ENCODE measurements at places on chromosomes 5 and 9. TPM values are rescaled to one million over a fixed set of nuclear protein-coding genes. Genes with fewer than 3 reads are reported as not detected.

GRCh38 chr5:173772384-173773059, 115.6 kb upstream of the CPEB4 start:
- ATAC-seq: no peak

DNA sequence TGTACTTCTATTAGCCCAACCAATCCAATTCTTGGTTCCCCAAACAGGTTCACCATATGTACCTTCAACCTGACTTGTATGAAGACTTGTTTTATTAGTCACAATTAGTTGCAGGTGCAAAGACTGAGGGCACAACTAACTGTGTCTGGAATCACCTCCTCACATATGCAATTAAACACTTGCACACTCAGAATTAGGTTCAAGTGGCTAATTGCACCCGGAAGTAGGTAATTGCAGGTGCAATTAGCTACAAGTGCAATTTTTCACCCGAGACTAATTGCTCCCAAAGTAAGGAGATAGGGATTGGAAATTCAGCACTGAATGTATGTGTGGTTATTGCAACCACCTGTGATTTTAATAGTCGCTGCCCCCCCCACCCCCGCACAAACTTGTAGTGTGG, 338.9 kb downstream of the ZSWIM6 start:
- ATAC-seq: no peak

GRCh38 chr5:129963359-129963758, 59.1 kb downstream of the CHSY3 start:
- ATAC-seq: no peak

The BAAT gene
- 0.08 TPM for total RNA-seq

The PCDHB16 gene
- not detected for total RNA-seq
